ENCODE measurements at places on chromosomes 11 and 22. TPM values are rescaled to one million over a fixed set of nuclear protein-coding genes. Genes with fewer than 3 reads are reported as not detected.

GRCh38 chr22:49789289-49790141, 38.2 kb downstream of the BRD1 start:
- no peak for DNase-seq

DNA sequence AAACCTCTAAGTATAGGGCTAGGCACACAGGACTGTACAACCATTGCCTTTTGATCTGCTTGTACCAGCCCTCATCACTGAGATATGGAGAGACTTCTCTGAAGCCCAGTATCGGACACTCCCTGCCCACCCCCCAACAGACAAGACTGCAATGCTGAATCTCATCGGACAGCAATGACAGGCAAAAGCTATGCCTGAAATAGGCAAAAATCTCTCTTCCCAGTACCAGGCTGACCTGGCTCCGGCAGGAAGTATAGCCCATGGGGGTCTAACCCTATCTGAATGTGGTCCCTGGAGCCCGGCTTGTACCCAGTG, 6.5 kb downstream of the RHOG start:
- DNase-seq, result no peak

DNA sequence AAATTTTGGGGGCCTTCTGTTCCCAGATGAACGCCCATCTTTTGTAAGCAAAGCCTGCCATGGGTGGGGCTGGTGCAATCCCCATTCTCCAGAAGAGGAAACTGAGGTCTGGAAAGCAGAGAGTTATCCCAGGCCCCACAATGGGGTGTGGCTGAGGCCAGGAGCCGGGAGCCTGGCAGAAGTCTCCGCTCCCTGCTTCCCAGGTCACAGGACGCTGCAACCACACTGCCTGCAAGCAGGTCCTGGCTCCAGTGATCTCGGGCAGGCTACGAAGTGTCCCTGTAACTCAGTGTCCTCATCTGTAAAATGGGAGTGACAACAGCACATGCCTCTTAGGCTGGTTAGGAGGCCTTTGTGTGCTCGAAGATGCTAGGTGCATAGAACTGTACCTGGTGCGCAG, 1.7 kb downstream of the PLCB3 start:
- no peak for DNase-seq

- DNase-seq, result no peak
These were observed 19.8 kb upstream of the MPZL2 start for GRCh38 chr11:118283756-118284350.

- peak; percentile 91 for DNase-seq
These were observed 303.0 kb downstream of the CADM1 start for GRCh38 chr11:115201111-115201792.

- DNase-seq, result no peak
These were observed 14.4 kb downstream of the FBLN1 start for GRCh38 chr22:45516923-45517675.

- no peak for DNase-seq
These were observed 106.2 kb downstream of the LRRC32 start for GRCh38 chr11:76564364-76564763.

DNA sequence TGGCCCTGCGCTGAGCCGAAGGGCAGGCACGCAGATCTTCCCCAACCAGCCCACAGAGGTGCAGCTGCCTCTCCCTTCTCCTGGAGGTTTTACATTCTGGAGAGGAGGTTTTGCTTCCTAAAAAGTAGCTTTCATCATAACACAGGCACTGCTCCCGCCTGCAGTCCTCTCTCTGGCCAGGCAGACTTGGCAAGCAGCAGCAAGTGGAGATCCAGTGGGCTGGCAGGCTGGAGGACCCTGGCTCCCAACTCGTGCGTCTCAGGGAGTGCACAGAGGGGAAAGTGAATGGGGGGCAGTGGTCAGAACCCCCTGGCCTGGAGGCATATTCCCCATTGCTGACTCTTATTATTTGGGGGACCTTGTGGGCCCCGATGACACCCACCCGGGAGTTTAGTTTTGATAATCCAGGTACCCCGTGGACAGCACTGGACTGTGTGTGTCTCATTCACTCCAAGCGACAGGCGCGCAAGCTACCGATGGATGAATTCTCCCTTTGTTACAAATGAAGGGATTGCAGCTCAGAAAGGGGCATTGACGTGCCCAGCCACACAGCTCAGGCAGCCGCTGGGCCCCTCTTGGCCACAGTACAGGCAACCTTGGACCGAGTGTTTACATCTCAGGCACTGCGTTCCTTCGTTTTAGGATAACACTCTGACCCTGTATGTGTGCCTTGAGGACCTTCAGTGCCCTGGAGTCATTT, 1223.9 kb downstream of the BRD1 start:
- no peak for DNase-seq

GRCh38 chr11:9947231-9947864, 283.5 kb downstream of the SWAP70 start:
- DNase-seq, result no peak

- no peak for DNase-seq
These were observed 90.9 kb upstream of the TP53I11 start for GRCh38 chr11:45041596-45041995.

The CNGA4 gene
- polyA plus RNA-seq, result not detected

The CRYBB3 gene
- polyA plus RNA-seq, result 5.3 TPM

The SEC14L3 gene
- not detected for polyA plus RNA-seq

DNA sequence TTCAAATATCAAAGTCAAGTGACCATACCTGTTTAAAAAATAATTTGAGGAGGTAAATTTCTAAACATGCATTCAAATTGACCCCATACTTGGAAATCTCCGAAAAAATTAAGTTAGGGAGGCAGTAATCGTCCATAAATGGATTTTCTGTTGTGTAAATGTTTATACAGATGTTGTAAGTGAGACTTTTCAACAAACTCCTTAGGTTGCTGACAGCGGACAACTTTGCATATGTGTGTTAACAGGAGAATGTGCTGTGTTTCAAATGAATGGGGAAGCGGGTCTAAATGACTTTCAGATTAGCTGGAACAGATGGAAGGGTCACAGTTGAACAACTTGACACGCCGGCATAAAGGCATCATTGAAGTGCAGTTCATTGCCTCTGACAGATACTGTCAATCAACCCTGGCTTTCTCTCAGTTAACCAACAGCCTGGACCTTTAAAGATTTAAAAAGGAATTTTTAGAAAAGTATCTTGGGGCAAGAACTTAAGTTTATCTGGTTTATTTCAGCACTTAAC, 98.2 kb upstream of the DBX1 start:
- no peak for DNase-seq

The ARHGEF17 gene
- polyA plus RNA-seq, result 36.6 TPM

GRCh38 chr11:86487671-86488070, 113.0 kb downstream of the CCDC81 start:
- no peak for DNase-seq

The ANKK1 gene
- polyA plus RNA-seq, result 0.19 TPM

DNA sequence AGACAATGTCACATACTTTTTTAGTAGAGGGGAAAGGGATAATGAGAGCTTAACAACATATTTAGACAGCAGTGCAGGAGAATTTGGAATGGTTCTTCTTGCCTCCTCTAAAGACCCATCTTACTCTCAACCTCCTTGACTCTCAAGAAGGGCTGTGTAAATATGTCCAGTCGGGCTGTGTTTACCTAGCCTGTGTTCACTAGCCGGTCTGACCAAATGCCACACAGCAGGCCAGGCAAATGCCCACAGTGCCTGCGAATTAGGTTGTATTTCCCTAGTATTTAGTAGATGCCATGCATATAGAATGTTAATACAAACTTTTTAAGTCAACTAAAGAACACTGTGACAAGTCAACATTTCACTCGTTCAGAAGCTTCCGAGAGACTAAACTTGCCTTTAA, 51.4 kb upstream of the MTMR2 start:
- no peak for DNase-seq

DNA sequence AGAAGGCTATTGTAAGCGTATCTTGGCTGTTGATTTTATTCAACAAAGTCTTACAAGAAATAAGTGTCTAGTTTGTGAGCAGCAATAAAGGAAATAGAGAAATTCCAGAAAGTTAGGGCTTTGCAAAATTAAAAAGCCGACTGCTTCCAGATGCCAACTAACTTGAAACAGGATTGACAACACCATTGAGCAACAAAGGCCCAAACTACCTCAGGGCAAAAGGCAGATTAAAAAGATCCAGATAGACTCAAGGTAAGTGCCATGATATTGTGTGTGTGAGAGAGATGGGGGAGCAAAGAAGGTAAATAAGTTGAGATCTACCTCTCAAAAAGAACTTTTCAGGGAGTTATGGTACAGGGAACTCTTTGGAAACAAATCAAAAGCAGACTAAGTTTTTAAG, 49.1 kb downstream of the PARVG start:
- DNase-seq, result no peak

The PARVB gene
- 51.1 TPM for polyA plus RNA-seq

The MMP27 gene
- polyA plus RNA-seq, result not detected

DNA sequence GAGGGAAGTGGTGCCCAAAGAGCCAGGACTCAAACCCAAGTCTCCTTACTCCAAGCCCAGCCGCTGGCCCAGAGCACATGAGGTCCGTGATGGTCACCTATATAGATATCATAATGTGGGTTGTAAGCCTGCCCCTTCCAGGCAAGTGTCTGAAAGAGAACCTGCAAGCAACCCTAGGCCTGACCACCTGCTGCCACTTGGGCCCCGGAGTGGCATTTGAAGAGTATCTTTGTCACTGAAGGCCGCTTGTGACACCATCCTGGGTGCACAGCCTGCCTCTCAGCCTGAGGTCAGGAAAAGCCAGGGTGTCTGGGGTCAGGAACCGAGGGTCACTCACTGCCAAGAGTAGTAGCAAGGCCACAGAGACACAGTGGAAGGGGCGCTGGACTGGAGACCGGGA, 32.4 kb downstream of the OTOG start:
- DNase-seq, result no peak

GRCh38 chr22:19207401-19207808, 28.9 kb upstream of the SLC25A1 start:
- DNase-seq, result no peak

GRCh38 chr11:74438681-74439080, 28.7 kb downstream of the KCNE3 start:
- DNase-seq, result no peak

- DNase-seq, result peak; percentile 18
These were observed 38.0 kb downstream of the JHY start for GRCh38 chr11:122920579-122920978.

The DUSP8 gene
- polyA plus RNA-seq, result 1.9 TPM

The MUC5B gene
- polyA plus RNA-seq, result not detected

- no peak for DNase-seq
These were observed 13.3 kb downstream of the ARHGAP1 start for GRCh38 chr11:46686886-46687795.

DNA sequence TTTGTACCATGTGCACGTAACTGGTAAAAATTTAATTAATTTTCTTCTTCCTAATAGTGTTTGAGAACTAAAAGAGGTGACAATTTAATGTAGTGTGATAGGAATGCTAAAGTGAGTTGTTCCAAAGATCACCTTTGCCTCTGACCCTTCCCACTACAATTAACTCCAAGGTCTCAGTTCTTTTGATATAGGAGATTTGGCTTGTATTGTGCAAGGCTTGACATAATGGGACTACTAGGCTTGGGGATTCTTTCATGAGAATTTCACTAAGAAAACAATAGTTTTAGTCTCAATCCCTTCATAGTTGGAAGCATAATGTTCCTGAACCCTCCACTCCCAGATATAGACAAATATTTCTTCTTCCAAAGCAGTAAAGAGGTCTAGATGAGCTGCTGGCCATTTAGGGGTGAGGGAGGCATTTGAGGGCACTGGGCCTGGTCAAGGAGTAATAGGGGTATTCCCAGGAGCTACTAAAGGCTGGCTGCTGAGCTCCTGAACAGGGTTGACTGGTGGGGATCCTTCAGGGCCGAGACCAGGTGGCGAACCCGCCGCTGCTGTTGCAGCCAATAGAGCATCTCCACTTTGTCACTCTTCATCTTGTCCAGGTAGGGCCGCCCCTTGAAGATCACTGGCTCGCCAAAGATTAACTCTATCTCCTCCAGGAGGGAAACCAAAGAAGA, 2.7 kb downstream of the CCDC87 start:
- no peak for DNase-seq

GRCh38 chr11:95254716-95255115, 23.7 kb upstream of the SESN3 start:
- no peak for DNase-seq

- DNase-seq, result peak; percentile 22
These were observed 666 bp upstream of the OVOL1 start for GRCh38 chr11:65786008-65786785.

DNA sequence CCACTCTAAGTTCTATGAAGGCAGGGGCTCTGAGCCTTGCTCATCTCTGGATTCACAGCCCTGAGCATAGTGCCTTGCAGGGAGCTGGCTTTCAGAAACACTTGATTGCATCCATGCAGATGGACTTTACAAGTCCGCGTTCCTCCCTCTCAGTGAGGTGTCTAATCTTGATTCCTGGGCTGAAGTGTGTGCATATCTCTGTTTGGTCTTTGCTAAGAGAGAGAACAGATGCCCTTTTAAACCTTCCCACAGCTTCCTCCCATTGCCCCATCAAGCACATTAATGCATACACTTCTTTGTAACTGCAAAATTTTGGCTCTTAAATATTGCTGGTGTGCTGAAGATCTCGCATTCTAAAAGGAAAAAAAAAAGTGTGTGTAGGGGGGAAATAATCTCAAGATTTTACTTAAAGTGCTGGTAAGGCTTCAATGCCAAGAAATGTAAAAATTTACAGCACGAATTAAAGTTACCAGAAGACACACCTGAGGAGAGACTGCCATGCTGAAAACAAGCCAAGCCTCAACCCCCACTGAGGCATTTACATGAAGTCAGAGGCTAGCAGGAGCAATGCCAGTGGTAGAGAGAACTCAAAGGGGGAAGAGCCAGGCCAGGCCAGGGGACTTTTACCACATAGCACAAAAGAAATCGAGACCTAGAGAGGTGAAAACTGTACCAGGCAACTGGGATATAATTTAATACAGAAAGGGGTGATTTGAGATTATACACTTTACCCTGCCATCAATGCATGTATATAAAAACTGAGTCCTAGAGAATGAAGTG, 492.1 kb downstream of the SOX6 start:
- no peak for DNase-seq

The VWCE gene
- polyA plus RNA-seq, result 0.32 TPM

DNA sequence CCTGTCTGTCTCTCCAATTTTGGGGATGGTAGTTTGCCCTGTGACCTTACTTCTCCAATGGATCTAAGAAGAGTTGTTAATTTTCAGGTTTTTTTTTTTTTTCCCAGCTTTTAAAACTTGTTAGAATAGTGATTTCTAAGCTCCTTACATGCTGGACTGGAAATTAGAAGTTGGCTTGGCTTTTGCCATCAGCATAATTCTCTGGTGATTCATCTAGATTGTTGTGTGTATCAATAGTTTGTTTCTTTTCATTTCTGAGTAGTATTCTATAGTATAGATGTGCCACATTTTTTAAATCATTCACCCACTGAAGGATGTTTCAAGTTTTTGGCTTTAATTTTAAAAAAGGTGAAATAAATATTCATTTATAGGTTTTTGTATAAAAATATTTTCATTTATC, 51.4 kb downstream of the ADAMTS15 start:
- DNase-seq, result no peak

The OR51B2 gene
- polyA plus RNA-seq, result not detected

The MMP20 gene
- not detected for polyA plus RNA-seq

The HPX gene
- polyA plus RNA-seq, result 0.88 TPM

DNA sequence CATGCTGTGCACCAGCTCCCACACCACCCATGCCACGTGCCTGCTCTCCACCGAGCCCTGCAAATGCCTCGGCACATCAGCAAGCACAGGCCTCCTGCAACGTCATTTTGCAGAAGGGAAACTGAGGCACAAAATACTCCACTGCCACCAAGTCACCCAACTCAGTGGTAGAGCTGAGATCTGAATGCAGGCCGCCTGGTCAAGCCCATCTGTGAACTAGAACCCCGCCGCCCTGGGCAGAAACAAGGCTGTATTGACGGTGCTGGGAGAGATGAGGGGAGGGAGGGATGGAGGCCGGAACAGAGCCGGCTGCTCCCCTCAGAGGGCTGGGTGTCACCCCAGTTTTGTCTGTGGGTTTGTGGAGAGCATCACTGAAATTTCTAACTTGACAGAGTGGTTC, 81.4 kb downstream of the CDKN1C start:
- no peak for DNase-seq

The DKK3 gene
- 49.6 TPM for polyA plus RNA-seq

Measured in kidney (tissue), 22 donors.